Umbilical cord (tissue), 2 donors: ENCODE measurements at places on chromosomes 7 and 10.

- peak; percentile 25 for DNase-seq
Observed at GRCh38 chr7:131400681-131401176, 73.1 kb downstream of the MKLN1 start.

GRCh38 chr7:135355377-135356048 lies 121.9 kb downstream of the STRA8 start:
- no peak for DNase-seq

DNA sequence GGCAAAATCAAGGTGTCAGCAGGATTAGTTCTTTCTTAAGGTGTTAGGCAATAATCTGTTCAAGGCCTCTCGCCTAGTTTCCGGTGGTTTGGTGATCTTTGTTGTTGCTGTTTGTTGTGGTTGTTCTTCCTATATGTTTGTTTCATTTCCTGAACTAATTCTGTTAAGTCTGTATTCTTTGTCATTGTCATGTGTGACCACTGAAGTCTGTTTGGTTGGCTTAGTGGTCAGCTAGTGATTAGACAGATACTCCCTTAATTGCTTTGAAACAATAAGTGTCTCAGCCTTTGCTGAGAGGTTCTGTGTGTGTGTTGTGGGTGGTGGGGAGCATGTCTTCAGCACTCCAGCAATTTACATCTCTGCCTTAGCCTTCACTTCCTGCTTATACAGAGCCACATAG lies 46.0 kb downstream of the ABCC2 start:
- no peak for DNase-seq

- peak; percentile 10 for DNase-seq
Observed at GRCh38 chr7:38902449-38902848, 6.5 kb downstream of the VPS41 start.

GRCh38 chr10:110962443-110962842 lies 43.0 kb downstream of the SHOC2 start:
- DNase-seq, result no peak

DNA sequence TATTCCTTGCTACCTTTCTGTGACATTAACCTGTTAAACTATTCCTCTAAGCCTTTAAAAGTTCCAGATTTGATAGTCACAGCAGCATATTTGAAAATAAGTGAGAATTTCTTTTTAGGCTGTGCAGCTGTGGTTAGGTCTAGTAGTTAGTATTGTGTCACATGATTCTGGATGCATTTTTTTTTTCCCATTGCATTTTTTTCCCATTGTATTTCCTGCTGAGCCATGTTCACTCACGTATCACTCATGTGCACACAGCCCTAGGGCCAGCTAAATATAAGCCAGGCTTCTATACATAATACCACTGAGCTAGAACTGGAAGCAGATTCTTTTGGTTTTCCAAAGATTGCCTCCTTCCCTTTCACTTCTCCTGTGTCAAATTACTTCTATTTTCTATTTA lies 37.4 kb downstream of the DNAJC9 start:
- DNase-seq, result no peak

- peak; percentile 66 for DNase-seq
Observed at GRCh38 chr10:79406683-79407422, 38.6 kb downstream of the ZCCHC24 start.

- no peak for DNase-seq
Observed at GRCh38 chr7:121084748-121085336, 96.3 kb downstream of the CPED1 start.

GRCh38 chr7:15219758-15220157 lies 317.2 kb upstream of the DGKB start:
- DNase-seq, result no peak

GRCh38 chr7:35446091-35446490 lies 192.2 kb upstream of the TBX20 start:
- no peak for DNase-seq

- DNase-seq, result no peak
Observed at GRCh38 chr7:68334636-68335272, 1263.5 kb upstream of the AUTS2 start.

DNA sequence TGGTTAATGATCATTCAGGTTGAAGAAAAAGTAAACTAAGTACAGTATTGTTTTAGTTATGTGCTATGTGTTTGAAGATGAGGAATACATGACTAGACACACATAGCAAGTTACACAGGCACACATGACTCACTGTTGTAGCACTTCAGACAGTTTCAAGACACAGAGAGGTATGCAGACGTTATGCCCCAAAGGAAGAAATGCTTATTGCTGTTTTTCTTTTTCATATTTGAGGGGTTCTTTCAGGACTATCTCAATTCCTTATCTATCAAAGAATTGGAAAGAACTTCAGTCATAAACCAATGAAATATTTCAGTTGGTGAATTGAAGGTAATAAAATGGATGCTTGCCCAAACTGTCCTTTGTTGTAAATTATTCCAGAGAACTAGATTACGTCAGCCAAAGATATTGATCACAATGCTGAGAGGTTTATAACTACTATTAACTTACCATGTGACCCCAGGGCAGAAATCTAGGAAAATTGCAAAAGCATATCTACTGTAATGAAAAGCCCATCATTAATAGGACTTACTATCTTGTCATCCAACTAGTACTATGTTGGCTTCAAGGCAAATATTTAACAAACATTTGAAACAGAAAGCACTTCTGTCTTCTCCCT lies 61.2 kb upstream of the CAPZA2 start:
- DNase-seq, result peak; percentile 82

GRCh38 chr10:38156416-38157269 lies 62.5 kb downstream of the ZNF37A start:
- DNase-seq, result no peak

- peak; percentile 91 for DNase-seq
Observed at GRCh38 chr10:46282842-46283574, 3.8 kb upstream of the ANTXRL start.

DNA sequence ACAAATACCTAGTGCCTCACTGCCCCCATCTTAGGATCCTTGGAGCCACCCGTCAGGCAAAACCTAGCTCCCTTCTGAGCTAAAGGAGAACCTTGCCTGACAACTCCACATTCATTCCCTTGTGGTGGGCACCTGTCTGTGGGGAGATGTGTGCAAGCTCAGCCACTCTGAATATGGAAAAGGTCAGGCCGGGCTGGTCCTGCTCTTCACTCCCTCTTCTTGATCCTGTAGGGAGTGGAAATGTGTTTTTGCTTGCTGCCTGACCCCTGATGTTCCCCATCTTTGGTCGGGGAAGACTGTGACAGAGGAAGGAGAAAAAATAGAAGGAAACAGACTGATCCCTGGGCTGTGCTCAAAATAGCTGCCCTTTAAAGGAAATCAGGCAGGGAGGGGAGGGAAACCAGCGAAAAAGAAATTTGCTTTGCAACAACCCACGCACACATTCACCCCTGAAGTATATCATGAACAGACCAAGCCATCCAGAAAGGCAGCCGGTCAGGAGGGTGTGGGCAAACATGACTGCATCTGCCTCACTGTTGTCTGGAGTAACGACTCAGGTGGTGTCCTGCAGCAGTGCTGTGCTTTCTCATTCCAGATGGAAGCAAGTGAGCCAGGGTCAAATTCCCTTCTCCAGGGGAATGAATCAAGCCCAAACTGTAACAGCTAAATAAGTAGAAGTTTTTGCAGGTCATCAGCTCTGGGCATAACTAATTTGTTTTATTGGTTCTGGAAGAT lies 74.0 kb downstream of the SCRN1 start:
- peak; percentile 24 for DNase-seq

- DNase-seq, result peak; percentile 28
Observed at GRCh38 chr10:64733980-64734379, 1212.8 kb downstream of the REEP3 start.

DNA sequence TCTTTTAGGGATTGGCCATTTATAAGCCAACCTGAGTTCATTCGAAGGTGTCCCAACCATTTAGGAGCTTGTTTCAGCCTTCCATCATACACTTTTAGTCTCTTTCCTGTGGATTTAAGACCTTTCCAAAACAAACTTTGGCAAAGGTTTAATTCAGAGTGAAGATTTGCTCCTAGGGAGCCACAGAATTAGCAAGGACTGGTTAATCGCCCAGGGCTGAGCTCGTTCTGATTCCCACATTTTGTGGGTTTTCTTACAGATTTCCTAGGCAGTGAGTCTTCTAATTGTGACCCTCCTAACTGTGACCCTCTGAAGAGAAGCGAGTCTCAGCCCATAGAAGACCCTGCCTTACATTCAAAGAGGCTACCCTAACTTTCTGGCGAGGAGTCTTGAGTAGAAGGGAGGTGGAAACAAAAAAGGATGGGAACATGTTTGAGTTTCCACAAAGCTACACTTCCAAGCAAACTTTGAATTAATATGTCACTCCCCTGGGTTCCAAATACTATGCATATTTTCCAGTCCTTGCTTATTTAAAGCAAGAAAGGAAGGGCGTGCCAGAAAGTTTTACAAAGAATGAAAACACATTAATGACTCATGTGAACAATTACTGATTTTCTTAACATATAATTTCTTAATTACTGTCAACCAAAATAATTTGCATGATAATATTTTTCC lies 118.3 kb downstream of the ARID5B start:
- no peak for DNase-seq

DNA sequence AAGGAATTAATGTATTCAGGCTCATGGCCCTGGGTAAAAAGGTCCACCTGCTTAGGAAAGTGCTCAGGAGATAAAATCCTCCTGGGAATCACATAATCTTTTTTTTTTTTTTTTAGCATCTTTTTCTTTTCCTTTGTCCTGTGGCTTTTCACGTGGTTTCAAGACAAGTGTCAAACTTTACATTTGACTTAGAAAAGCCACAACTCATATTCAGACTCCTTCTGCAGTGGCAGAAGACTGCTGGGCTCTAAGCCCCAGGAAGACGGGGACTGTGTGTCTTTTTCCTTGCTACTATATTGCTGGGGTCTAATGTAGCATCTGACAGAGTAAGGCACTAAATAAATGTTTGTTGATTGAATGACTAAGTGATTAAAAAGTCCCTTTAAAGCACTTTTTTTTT lies 127.5 kb upstream of the ANKRD1 start:
- DNase-seq, result no peak

DNA sequence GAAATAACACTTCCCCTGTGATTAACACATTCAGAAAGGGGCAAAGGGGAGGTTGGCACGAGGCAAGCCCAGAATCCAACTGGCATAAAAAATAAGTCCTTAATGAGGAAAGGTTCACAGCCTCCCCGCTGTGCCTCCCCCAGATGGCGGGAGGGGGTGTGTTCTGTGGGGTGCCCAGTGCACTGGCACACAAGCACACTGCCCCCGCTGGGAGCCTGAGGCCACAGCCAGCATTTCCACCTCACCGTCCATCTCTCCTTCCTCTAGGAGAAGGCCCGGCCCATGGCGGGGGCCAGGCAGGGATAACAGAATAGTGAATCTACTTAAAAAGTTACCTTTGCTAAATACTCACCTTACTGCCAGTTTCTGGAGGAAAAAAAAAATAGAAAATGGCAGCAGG lies 43.2 kb downstream of the PRKAG2 start:
- no peak for DNase-seq

- DNase-seq, result no peak
Observed at GRCh38 chr7:35878351-35878750, 77.5 kb downstream of the SEPTIN7 start.
